Calu3 (cell line): ENCODE measurements at places on chromosomes 4 and X. TPM values are rescaled to one million over a fixed set of nuclear protein-coding genes. Genes with fewer than 3 reads are reported as not detected.

Gene TCEAL6
- total RNA-seq, result not detected in 2 replicates

Gene ZNF330
- 18.6 and 20.0 TPM in 2 replicates for total RNA-seq

Gene CENPE
- 17.9 and 23.5 TPM in 2 replicates for total RNA-seq

Gene TMPRSS11B
- total RNA-seq, result not detected in 2 replicates
